ENCODE measurements at places on chromosomes 7 and 10.

DNA sequence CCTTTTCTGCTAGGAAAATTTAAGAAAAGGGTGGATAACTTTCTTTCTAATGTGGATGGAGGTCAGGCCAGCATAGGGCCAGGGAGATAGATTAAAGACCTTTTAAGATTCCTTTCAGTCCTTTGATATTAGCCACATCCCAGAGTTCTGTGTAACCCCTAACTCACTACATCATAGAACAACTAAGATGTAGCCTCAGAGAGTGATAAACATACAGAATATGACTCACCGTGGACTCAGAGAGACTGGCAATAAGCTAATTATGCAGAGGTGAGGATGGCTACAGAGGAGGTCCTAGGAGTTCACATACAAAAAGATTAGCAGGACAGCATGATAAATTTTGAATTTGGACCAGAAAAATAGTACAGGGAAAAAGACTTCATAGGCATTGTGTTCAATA, 141.0 kb downstream of the AOAH start:
- no peak for DNase-seq

GRCh38 chr10:52491246-52491995, 177.3 kb downstream of the DKK1 start:
- DNase-seq = no peak

- DNase-seq = no peak
Observed at GRCh38 chr7:16315280-16315679, 106.1 kb downstream of the CRPPA start.

- peak; percentile 25 for DNase-seq
Observed at GRCh38 chr10:98349508-98349922, 65.5 kb downstream of the PYROXD2 start.

- DNase-seq = no peak
Observed at GRCh38 chr7:44445986-44446671, 44.3 kb downstream of the NUDCD3 start.

- DNase-seq = no peak
Observed at GRCh38 chr10:31070025-31070424, 38.4 kb upstream of the ZNF438 start.

- no peak for DNase-seq
Observed at GRCh38 chr10:47104151-47104605, 192.9 kb downstream of the PTPN20 start.

- no peak for DNase-seq
Observed at GRCh38 chr10:31384589-31384949, 65.6 kb downstream of the ZEB1 start.

- DNase-seq = no peak
Observed at GRCh38 chr7:3264693-3265339, 36.2 kb upstream of the SDK1 start.

GRCh38 chr7:131554880-131555516, 1.4 kb downstream of the PODXL start:
- no peak for DNase-seq

DNA sequence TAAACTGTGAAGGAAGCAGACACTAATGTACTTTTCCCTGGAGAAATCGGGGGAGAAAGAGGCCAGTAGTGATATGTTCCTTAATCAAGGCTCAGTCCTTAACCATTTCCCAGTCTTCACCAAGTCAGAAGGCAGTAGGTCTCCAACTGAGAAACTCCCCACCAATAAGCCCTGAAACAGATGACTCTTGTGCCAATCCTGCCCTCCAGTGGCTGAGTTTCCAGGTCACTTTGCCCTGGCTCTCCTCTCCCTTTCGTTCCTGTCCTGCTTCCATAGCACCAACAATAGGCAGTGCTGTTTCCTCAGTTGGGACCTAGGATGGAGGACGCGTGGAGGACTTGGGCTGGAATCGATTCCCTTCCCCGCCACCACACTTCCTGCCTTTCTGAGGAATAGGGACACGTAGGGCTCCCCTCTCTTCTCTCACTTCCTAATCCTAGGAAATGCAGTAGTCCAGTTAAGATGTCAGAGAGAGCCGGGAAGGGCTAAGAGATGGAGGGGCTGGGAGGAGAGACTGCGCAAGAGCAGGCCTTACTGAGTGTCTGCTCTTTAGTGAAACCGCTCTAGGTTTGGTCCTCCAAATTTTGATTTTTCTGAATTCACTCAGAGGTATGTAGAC, 23.4 kb downstream of the ATOH7 start:
- peak; percentile 30 for DNase-seq

DNA sequence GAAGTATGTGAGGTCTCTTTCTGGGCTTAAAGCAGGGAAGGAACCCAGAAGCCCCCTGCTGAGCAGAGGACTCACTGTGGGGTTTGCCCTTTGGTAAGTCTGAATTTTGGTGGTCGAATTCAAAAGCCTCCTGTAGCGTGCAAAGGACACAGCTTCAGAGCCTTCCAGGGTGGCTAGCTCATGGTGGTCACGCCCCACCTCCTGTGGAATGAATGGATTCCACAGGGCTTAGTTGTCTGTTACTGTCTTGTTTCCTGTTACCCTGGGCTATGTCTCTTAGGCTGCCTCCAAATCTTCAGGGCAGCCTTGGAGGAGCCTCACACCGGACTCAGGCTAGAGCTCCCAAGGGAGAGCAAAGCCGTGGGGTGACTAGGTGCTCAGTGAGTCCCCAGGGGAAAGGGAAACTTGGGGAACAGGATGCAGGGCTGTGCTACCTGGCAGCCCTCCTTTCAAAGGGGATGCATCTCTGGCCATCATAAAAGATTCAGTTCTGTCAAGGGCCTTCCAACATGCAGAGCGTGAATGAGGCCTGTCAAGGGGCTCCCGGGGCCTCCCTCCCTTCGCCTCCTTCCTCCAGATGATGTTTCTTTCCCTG, 211.7 kb downstream of the CCSER2 start:
- no peak for DNase-seq

- no peak for DNase-seq
Observed at GRCh38 chr7:29236071-29236580, 41.6 kb downstream of the CHN2 start.

- DNase-seq = no peak
Observed at GRCh38 chr7:32223721-32224120, 153.5 kb upstream of the PDE1C start.

GRCh38 chr10:76125900-76126299, 694.5 kb downstream of the LRMDA start:
- no peak for DNase-seq

GRCh38 chr7:102287981-102288278, 1.3 kb downstream of the SH2B2 start:
- no peak for DNase-seq

DNA sequence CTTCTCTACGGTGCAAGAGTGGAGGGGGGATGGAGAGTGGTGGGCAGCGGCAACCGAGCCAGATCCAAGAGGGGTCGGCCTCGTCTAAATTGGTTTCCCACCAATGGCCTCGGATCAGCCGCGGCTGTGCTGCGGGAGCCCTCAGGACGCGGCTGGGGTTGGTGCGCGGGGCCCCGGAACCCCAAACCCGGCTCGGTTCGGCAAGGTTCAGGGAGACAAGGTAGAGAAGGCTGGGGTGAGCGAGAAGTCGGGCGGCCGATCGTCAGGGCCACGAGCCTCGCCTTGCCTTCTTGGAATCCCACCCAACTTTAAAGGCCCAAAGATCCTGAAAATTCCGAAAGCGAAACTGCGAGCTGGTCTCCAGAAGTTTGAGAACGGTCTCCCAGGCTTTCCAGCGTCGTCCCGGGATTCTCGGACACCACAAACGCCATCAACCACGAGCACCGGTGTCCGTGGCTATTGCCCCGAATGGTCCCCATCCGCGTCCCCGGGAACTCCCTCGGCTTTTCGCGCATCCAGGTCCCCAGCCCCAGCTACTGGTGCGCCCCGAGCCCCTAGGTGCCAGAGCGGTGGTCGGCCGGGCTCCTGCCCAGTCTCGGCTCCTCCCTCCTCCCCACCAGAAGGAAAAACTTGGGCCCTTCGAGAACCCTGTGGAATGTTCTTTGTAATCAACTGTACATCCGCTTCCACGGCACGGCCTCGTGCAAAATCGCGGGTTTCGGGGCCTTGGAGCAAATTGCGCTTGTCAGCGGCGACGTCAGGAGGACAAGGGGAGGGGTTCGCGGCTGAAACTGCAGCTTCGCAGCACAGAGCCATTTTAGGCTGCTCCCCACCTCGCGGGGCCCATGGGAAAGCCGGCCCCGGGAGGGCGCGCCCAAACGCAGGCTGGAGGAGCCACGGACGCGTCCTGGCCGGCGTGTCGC, 3.2 kb downstream of the SFMBT2 start:
- no peak for DNase-seq

GRCh38 chr7:157676001-157676400, 339.2 kb downstream of the DNAJB6 start:
- no peak for DNase-seq

DNA sequence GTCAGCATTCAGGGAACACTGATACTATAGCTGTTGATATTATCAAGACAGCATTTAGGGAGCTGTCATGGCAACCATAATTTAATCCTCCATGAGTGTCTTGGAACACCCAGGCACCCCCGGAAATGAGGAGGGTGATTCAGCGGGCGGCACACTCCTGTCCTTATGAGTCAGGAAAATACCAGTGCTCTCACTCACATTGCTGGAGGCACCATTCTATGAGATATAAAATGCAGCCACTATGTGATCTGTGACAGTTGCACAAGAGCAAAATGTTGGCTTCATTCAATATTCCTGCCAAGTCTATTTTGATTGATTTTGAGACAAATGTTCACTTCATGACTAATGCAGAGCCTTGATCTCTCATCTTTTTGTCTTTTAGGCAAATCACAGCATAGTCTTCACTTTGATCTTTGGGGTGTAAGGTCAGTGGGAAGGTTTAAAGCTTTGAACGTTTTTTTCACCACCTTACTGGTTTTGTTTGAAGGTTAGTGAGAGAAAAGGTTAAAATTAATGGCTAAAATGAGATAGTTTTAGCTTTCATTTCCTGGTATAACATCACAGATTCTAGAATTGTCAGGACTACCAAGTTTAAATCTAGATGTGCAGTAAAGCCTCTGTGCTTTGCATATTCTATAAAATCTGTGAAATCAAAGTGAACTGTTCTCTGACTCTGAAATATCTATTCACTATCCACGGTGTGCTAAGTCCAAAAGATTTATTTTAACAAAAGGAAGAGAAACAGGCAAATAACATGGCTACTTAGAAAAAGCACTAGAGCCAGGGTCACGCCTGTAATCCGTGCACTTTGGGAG, 12.4 kb upstream of the ARHGAP12 start:
- DNase-seq = no peak

DNA sequence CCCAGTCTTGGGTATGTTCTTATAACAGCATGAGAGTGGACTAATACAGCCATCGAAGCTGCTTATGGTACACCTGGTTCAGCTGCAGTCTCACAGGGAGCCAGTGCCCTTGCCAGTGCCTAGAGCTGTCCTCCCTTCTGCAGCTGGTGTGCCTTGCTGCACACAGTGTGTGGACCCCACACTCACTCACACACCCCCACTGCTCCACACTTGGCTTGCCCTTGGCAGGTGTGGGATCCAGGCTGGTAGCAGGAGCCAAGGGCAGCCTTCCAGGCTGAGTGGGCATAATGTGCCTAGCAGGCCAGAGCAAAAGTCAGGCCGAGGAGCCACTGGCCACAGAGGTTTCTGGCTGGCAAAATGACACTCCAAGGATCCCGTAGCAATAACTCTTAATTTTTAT, 217.3 kb downstream of the GPR158 start:
- DNase-seq = no peak

GRCh38 chr7:78427209-78427608, 628.6 kb downstream of the PHTF2 start:
- no peak for DNase-seq

GRCh38 chr7:157962458-157963306, 624.9 kb downstream of the PTPRN2 start:
- DNase-seq = no peak

DNA sequence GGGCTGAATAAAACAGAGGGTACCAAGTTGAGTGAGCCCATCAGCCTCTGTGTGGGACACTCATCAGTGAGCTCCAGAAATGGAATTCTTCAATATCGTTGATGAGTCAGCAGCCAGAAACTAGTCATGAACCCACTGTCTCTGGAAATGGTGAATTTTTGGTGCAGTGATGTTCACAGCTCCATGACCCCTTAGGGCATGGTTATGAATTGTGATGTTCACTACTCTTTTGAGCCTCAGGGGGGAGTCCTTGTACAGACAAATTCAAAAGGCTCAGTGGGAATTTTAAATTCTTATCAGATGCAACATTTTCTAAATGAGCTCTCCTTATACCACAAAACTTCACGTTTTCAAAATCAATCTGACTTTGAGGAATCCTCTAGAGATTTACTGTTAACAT, 335.7 kb downstream of the PHTF2 start:
- no peak for DNase-seq

DNA sequence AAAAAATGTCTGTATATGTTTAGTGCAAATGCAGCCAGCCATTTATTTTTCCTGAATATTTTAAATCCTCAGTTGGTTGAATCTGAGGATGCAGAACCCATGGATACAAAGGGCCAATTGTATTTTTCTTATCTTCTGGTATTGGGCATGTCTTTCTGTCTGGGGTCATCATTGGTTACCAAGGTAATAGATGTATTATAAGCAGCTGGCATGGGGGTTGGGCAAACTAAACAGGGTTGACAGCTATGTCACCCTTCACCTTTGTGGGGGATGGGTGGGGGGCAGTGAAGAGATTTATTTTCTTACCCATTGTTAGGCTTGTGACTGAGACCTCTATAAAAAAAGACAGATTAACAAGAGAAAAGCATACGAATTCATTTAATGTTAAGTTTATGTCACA, 38.8 kb downstream of the CDHR3 start:
- DNase-seq = no peak

- DNase-seq = peak; percentile 7
Observed at GRCh38 chr10:88027570-88027969, 164.1 kb downstream of the PTEN start.

DNA sequence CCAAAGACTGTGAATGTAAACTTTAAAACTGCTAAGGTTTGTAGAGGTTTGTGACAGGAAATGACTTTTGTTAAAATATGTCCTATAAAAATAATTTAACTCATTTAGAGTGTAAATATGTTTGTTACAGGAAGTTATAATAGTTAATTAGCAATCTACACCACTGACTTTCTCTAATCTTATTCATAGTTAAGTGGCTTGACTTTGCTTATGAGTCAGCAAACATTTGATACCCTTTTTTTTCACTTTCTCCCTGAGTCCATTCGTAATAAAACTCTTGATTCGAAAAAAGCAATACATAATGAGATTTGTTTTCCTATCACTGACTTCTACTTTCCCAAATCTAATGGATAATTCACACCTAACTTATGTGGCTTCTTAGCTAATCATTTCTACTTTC, 317.7 kb upstream of the SEMA3C start:
- no peak for DNase-seq

DNA sequence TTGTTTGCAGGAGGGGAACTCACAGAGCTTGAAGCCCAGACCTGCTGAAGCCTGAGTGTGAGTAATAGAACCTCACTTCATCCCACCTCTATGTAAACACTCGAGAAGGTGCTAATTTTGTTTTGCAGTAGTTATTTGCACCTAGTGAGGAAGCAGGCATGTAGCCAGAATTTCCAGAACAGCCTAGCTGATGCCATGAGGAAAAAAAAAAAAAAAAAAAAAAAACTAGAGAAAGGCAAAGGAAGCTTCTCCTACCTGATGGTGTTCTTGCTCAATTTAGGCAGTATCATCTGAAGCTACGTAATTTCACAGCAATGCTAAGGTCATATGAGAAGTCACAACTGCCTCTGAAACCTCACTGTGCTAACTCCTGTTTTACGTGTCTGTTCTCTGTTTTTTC, 13.6 kb upstream of the GPR37 start:
- DNase-seq = no peak

- DNase-seq = no peak
Observed at GRCh38 chr10:110529596-110530011, 31.9 kb downstream of the DUSP5 start.
